ENCODE measurements at places on chromosomes 1 and 21.

GRCh38 chr1:44114098-44114497 is 4.5 kb upstream of the KLF17 start:
- DNase-seq: no peak

GRCh38 chr21:27647401-27647800 is 680.5 kb upstream of the ADAMTS5 start:
- DNase-seq: peak; percentile 9

DNA sequence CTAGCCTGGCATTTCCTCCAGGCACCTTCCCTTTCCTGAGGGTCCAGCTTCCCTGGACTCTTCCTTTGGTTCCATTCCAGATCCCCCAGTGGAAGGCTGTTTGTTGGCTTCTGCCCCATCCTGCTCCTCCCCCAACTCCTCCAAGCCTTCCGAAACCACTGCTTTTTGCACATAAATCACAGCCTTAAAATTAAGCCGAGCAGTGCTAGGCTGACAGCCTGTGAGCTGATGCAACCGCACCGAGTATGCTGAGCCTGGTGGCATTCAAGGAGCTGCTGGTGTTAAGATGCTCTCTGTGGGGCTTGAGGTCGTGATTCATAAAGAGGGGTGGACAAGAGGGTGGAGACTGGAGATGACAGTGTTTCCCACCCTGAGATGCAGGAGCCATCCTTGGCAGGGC is 266.6 kb upstream of the C1orf174 start:
- DNase-seq: no peak

- no peak for DNase-seq
Measured at GRCh38 chr1:28096210-28097099, 8.0 kb upstream of the EYA3 start.

DNA sequence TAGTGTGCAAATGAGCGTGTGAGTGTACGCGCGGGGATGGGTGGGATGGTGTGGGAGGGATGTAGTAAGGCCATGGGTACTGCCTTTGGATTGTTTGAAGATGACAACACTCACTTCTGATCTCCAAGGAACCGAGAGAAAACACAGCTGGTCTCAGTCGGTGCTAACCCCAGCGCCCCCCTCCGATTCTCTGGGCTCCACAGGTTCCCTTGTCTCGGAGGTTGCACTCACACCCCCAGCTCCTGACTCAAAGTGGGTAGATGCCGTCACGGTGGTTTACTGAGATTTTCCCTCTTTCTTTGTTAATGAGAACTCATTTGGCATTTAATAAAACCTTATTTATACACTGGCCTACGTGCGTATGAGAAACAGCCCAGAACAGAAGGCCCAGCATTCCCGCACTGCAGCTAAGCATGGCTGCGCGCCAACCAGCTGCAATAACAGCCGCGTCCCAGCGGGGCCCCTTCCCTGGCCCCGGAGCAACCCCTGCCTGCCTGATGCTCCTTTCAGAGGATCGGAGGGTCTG is 25.8 kb downstream of the ABCA4 start:
- DNase-seq: peak; percentile 89

GRCh38 chr1:221774054-221774842 is 32.4 kb upstream of the DUSP10 start:
- no peak for DNase-seq

- no peak for DNase-seq
Measured at GRCh38 chr1:213399695-213400094, 348.7 kb downstream of the RPS6KC1 start.

GRCh38 chr1:100267284-100267683 is 1.3 kb downstream of the RTCA start:
- no peak for DNase-seq

DNA sequence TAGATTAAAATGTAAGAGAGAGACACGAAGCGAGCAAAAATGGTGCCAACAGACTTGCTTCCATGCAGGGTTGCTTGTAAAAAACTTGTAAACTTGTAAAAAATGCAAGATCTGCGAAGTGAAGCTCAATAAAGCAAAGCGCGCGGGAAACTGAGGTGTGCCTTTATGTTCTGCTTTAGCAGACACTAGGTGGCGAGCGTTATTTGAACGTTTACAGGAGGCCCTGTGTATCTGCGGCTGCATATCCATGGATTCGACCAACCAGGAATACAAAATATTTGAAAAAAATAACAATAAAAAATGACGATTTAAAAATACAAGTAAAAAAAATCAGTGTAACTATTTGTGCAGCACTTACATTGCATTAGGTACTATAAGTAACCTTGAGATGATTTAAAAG is 1.5 kb downstream of the UBE2G2 start:
- peak; percentile 82 for DNase-seq

- no peak for DNase-seq
Measured at GRCh38 chr1:12513181-12513580, 104.8 kb downstream of the DHRS3 start.

DNA sequence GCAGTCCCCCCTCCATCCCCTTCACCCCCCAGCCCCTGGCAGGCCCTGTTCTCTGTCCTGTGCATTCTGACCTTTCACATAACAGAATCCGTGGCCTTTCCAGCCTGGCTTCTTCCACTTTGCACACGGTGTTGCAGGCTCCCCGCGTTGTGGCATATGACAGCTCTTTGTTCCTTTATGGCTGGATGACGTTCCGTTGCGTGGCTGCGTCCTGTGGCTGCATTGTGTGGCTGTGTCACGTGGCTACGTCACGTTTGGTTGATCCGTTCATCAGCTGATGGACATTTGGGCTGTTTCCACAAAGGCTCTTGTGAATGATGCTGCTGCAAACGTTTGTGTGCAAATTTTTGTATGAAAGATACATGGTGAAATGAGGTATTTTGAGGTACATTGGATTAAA is 53.3 kb downstream of the PDE9A start:
- DNase-seq: no peak

- DNase-seq: peak; percentile 8
Measured at GRCh38 chr1:64405833-64406232, 64.1 kb upstream of the CACHD1 start.

- peak; percentile 61 for DNase-seq
Measured at GRCh38 chr21:14968821-14969220, 96.0 kb downstream of the NRIP1 start.

- DNase-seq: no peak
Measured at GRCh38 chr1:241532864-241533263, 686 bp downstream of the KMO start.

GRCh38 chr1:234877761-234878160 is 250.9 kb downstream of the TOMM20 start:
- DNase-seq: no peak

DNA sequence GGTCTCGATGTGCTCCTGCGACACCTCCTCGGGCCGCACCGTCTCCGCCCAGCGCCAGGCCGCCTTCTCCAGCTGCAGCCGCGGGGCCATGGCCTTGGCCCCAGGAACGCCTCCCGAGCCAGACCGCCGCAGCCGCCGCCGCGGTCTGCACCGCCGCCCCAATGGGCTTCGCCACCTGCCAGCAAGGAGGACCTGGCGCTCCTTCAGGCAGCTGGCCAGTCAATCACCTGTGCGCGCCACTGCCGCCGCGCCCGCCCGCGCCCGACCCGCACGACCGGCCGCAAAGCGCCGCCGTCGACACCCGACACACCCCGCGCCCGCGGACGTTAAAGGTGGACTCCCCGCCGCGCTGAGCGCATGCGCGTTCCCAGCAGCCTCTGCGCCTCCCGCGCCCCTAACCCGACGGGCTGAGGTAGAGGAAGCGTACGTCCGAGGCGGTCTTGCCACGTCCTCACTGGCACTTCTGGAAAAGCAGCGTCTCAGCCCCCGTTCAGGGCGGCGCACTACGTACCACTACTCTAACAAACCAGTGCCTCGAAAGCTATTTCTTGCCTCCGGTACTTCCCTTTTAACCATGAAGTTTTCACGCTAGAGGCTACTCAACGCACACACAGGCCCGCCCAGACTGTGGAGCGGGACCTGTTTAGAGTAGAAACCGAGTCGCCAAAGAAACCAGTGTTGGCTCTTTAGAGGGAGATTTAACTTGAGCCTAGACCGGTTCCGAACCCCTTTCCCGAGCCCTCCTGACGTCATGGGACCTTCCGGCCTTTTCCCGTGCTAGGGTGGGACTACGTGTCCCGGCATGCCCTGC is at the start of gene USP48:
TSS of gene USP48 (minus strand) at position 282 of the 811 bp plus-strand sequence. CDS start at position 90, 192 bp downstream.
- peak; percentile 99 for DNase-seq

DNA sequence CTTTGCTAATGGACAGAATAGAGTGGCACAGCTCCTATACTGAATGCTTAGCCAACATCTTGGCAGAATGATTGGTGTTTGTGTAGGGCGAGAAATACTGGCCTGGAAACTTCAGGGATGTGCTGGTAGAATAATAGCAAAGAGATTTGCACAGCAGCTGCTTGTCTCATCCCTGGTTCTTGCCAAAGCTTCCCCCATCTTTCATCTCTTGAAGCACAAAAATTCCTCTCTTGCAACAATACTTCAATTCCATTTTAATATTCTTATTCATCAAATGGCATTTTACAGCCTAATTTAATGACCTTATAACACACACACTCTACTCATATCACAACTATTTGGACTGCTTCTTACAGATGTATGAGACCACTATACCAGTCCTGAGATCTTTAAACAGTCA is 37.7 kb downstream of the LHX8 start:
- no peak for DNase-seq

DNA sequence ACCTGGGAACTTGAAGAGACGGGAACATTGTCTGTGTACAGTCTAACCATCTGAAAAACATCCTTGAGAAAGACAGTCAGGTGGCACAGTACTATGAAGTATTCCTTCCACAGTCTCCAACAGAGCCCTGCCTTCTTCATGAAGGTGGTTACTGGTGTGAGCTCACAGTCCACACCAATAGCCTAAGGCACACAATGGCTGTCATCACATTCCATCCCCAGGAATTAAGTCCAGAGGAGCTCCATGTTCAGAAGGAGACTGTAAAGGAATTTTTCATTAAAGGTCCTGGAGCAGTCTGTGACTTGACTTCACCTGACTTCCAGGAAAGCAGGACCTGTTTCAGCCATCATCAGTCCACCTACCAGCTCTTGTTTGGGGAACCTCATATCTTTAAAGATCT is 180.2 kb downstream of the C1orf21 start:
- DNase-seq: no peak

DNA sequence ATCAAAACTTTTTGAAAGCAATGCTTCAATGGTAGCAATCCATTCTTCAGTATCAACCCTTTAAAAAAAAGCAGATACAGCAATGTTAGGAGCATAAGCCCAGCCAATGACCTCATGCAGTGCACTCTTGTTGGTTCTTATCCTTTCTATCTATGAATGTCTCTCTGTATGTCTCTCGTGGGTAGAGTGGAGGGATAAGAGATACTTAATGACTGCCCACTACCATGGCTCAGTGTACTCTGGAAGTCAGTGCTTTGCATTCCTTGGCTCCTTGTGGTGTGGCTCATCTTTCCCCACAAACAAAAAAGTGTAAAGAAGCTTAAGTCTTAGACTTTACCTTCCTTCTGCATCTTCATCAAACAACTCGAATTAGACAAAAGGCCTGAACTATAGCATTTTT is 50.3 kb downstream of the PCSK9 start:
- DNase-seq: peak; percentile 19

GRCh38 chr1:213985209-213986019 is 2.4 kb upstream of the PROX1 start:
- no peak for DNase-seq

GRCh38 chr1:64388336-64388735 is 81.6 kb upstream of the CACHD1 start:
- no peak for DNase-seq

DNA sequence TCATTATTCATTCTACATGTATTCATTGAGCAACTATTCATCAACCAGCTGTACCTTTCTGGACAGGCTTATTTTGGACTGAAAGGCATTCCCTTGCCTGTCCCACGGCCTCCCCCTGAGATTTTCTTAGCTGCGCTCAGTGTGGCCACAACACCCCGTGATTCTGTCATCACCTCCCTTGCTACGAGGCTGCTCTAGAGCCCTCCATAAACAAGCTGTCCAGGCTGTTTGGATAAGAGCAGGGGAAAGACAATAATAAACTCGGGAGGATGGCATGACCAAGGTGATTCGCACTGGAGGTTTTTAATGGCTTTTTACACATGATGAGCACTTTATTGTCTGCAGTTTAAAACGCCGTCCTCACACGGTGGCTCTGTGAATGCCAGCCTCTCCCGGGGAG is 139.7 kb downstream of the ROR1 start:
- DNase-seq: no peak

DNA sequence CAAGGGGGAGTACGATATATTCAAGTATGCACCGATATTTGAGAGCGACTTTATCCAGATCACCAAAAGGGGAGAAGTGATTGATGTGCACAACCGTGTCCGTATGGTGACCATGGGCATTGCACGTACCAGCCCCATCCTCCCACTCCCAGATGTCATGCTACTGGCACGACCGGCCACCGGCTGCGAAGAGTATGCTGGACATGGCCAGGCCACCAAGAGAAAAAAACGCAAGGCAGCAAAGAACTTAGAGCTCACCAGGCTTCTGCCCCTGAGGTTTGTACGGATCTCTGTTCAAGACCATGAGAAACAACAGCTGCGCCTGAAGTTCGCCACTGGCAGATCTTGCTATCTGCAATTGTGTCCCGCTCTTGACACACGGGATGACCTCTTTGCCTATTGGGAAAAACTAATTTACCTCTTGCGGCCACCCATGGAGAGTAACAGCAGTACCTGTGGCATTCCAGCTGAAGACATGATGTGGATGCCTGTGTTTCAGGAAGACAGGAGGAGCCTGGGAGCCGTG is 16.5 kb downstream of the ATF3 start:
- no peak for DNase-seq

- no peak for DNase-seq
Measured at GRCh38 chr1:156591181-156591431, 470 bp upstream of the NAXE start.

GRCh38 chr1:39898648-39899603 is 2.8 kb downstream of the MYCL start:
- peak; percentile 27 for DNase-seq

DNA sequence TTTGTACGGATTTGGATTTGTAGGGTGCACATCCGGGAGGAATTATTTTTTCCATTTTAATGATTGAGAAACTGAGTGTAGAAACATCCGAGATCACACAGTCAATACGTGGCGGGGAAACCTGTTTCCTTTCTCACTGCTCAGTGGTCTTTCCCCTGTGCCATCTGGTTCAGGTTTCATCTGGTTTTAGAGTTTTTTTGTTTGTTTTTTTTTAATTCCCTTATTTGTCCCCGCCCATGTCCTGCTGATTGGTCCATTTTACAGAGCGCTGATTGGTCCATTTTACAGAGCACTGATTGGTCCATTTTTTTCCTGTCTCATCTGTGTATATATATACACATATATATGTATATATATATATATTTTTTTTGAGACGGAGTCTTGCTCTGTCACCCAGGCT is 6.0 kb downstream of the TRPM2 start:
- DNase-seq: no peak

GRCh38 chr1:154178911-154179811 is 12.7 kb downstream of the TPM3 start:
- DNase-seq: no peak

GRCh38 chr1:91851130-91852010 is 34.6 kb downstream of the TGFBR3 start:
- peak; percentile 86 for DNase-seq

GRCh38 chr1:90386899-90387720 is 330.0 kb downstream of the BARHL2 start:
- DNase-seq: peak; percentile 50
